ENCODE measurements at places on chromosomes 2 and 18. TPM values are rescaled to one million over a fixed set of nuclear protein-coding genes. Genes with fewer than 3 reads are reported as not detected.

DNA sequence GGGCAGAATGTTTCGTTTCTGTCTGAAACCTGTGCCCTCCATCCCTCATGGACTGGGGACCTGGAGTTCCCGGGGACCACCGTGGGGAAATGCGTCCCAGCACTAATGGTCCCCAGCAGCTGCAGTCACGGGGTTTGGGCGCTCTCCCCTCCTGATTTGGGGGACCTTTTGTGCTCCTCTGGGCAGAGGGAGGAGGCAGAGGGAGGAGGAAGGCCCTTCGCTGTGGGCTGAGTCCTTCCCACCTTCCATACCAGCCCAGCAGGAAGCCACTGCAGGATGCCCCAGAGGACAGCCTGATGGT is 3.2 kb downstream of the GPR35 start:
- DNase-seq: peak; percentile 6

GRCh38 chr2:109318949-109319342 is 189.9 kb downstream of the SH3RF3 start:
- DNase-seq: no peak

GRCh38 chr18:57131782-57132181 is 15.1 kb upstream of the BOD1L2 start:
- no peak for DNase-seq

DNA sequence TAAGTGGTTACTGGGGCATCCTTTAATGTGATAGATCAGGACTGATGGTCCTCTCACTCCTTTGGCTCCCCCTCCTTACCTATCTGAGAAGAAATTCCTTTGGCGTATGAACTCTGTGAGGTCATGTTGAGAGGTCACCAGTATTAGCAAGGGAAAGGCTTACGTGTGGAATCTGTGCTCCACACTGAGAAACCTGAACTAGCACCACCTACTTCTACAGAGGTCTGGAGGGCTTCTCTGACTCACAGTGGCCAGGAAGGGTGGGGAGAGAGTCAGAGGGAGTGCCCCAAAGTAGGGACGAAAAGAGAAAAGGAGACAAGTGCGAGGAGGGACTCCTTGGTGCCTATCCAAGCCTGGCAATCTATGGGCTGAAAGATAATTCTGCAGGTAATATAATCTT is 348.6 kb downstream of the TNS1 start:
- DNase-seq: no peak

DNA sequence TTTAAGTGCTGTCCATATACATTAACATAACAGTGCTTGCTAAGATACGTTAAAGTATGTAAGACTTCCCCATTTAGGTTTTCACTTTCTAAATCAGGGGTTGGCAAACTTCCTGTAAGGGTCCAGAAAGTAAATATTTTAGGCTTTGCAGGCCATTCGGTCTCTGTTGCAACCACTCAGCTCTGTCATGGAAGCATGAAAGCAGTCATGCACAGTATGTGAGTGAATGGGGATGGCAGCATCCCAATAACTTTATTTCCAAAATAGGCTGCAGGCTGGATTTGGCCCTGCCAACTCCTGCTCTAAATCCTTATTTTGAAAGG is 128.7 kb downstream of the PLA2R1 start:
- DNase-seq: no peak

DNA sequence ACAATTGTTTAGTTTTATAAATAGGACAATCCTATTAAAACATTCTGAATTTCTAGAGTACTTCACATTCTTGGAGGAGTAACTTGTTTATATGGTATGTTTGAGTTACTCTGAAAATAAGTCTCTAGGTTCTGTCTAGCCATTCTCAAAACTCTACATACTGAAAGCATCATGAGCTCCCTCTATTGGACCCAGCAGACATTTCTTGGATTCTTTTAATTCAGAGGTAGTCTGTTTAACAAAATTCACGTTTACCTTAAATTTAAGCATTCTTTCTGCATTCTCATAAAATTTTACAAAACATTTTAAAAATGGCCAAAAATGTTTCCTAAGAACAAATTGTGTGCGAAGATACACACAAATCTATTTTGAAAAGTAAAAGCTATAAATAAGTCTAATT is 15.3 kb downstream of the SP9 start:
- no peak for DNase-seq

DNA sequence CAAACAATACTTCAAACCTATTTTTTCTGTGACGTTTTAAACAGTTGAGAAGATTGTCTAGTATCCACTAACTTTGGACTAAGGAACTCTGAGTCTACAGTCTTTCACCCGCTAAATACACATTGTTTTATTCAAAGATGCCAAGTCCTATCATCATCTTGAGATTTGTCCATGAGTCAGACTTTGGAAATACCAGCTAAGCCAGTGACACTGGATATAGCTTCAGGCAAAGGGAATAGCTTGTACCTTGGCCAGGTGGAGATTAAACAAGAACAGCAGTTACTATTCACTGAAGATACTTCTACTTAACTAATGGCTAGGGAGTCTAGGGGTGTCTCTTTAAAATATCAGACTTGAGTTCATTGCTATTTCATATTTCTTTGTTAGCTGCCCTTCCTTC is 137.5 kb downstream of the COMMD1 start:
- peak; percentile 15 for DNase-seq

DNA sequence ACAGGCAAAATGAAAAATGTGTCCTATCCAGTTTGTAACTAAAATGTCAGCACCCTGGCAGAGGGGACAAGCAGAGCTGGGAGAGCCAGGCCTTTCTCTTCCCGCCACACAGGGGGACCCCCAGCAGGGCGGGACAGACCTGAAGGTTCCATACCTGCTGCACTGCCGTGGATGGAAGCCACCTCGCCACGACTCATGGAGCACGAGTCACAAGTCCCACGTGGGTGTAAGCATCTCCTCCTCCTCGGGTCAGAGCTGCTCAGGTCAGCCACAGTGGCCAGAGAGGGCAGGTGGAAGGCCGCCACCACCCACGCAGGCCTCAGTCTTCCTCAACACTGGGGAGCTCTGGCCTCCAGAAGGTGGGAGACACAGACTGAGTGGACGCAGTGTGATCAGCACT is 21.0 kb downstream of the C1QL2 start:
- DNase-seq: no peak

- DNase-seq: no peak
Observed at GRCh38 chr2:147829106-147829505, 15.7 kb upstream of the ACVR2A start.

DNA sequence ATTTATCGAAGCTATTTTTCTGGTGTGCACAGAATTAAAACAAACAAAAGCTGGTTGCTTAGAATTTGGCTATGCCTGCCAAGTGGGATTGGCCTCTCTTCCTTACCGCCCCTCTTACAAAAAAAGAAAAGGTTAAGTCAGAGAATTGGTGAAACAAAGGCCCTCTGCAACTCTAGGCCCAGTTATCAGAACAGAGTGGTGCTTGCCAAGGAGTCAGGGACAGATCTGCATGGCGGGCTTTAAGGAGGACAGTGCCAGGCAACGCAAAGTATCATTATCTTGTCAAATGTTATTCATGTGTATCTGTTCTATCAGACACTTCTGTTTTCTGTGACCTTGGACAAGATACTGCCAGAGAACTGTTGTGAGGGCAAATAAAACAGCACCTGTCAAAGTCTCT is 78.3 kb downstream of the TGIF1 start:
- no peak for DNase-seq

DNA sequence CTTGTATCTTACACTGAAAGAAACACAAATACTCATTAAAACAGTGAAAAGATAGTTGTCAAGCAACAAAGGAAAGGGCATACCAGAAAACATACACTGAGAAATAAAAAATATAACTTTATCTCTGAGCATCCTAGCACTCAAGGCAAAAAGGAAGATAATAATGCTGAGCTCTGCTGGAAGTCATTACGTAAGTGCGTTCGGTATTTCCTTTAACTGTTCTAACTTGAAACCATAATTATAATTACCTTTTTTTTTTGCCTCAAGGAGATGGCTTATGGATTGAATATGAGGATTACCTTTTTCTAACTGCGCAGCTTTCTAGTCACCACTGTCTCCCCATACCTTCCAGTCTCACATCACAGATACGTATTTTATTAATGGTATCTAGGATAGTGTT is 308.1 kb downstream of the GBX2 start:
- no peak for DNase-seq

- DNase-seq: peak; percentile 81
Observed at GRCh38 chr2:62287899-62288880, 92.3 kb downstream of the B3GNT2 start.

GRCh38 chr2:58852243-58852642 is 611.1 kb upstream of the FANCL start:
- no peak for DNase-seq

- no peak for DNase-seq
Observed at GRCh38 chr18:621291-622043, 24.7 kb downstream of the CLUL1 start.

- DNase-seq: no peak
Observed at GRCh38 chr18:78972930-78973331, 6.7 kb upstream of the SALL3 start.

- DNase-seq: no peak
Observed at GRCh38 chr2:62550461-62550860, 44.5 kb upstream of the TMEM17 start.

Gene GAL3ST2
- total RNA-seq: 15.1 TPM

Gene DNAJC27
- 6.4 TPM for total RNA-seq

Gene C1QL2
- not detected for total RNA-seq

Gene MPPE1
- 103 TPM for total RNA-seq

Gene BCL2
- 20.5 TPM for total RNA-seq

Gene TUBB8B
- 1.2 TPM for total RNA-seq

Gene KIF5C
- 2.5 TPM for total RNA-seq

Gene SERPINB5
- total RNA-seq: 0.63 TPM

Gene TUBA3E
- total RNA-seq: not detected

Gene ASB18
- not detected for total RNA-seq

Gene RNF103
- 61.7 TPM for total RNA-seq
